ENCODE measurements at places on chromosomes 12 and 14.

DNA sequence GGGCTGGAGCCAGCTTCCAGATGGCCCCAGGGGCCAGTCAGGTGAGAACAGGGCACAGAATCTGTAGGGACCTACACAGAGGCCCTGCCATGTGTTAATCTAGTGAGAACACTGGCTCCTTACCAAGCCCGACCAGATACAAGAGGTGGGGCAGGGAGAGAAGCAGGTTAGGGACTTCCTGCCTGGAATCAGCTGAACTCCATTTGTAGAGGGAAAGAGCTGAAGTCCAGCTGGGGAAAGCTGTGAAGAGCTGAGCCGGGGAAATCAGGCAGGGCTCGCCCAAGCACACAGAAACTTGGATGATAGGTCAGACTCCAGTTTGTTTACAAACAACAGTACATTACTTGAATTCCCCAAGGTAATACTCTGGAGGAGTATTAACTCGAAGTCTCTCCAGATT is 46.7 kb downstream of the PTGER2 start:
- DNase-seq: no peak

- DNase-seq: no peak
Observed at GRCh38 chr14:80996049-80996901, 40.9 kb downstream of the TSHR start.

DNA sequence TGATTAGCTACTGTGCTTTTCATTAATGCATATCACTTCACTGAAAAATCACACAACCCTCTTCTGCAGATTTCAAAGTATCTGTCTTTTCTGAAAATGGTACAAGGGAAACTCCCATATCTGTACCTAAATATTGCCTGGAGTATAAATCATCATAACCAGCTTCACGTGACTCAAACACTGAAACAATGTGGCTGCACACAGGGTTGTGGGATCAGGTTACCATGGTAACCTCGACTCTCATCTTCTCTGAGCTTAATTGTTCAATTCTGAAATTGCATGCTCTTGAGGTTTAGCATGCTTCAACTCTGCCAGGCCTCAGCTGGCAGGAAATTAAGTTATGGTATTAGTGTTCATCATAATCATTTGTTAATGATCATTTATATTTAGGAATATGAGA is 77.5 kb upstream of the CPSF6 start:
- DNase-seq: no peak

DNA sequence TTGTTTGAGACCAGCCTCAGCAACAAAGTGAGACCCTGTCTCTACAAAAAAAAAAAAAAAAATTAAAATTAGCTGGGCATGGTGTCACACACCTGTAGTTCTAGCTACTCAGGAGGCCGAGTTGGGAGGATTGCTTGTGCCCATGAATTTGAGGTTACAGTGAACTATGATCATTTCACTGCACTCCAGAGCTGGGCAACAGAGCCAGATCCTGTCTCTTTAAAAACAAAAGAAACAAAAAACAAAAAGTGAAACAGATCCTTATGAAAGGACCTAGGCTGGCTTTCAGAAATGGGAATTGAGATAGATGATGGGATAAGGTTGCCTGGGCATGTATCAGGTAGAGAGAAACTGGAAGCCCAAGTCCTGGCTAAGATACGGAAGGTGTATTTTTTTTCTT is 13.9 kb downstream of the ACTR6 start:
- no peak for DNase-seq

- no peak for DNase-seq
Observed at GRCh38 chr12:14194572-14194971, 170.9 kb upstream of the ATF7IP start.

DNA sequence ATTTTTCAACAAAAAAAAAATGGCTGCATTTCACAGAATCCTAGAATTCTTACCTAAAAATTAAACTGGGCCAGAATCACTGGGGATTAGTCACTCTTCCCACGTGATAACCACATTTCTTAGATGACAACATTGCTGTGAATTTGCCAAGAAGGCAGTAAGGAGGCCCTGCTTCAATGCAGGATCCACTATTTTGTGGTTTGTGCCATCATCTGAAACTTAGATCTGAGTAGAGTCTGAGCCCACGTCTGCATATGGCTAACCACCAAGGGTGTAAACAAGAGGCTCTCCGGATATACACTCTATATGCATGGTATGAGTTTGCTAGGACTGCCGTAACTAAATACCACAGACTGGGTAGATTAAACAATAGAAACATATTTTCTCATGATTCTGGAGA is 24.4 kb upstream of the TBX5 start:
- no peak for DNase-seq
